Stimulated activated CD4-positive, alpha-beta T cell treated with anti-CD3 and anti-CD28 coated beads, TNF-alpha, amount 100 ng/mL, for 48 hours (primary cell): ENCODE measurements at places on chromosomes 11 and 22.

GRCh38 chr11:8034106-8034585, 46.9 kb upstream of the TUB start:
- no peak for DNase-seq

- no peak for DNase-seq
Measured at GRCh38 chr11:3009481-3009880, 17.4 kb upstream of the NAP1L4 start.

DNA sequence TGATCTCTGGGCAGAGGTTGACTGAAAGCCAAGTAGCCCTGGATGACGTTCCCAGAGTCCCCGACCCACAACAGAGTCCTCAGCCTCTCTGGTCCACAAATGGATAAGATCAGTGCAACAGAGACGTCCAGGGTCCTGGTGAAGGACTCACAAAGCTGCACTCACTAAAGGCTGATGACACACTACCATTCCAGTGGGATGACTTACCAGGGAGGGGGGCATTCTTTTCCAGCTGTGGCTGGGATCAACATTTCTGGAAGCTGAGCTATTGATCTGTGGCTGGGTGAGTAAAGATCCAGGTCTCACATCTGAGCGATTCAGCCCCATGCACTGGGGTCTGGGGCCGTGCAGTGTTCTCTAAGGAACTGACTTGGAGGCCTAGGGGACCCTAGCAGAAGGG, 296.2 kb downstream of the NTM start:
- no peak for DNase-seq

- DNase-seq, result no peak
Measured at GRCh38 chr22:20927940-20928572, 10.8 kb downstream of the CRKL start.

GRCh38 chr22:27475548-27475897, 326.0 kb downstream of the MN1 start:
- DNase-seq, result no peak

DNA sequence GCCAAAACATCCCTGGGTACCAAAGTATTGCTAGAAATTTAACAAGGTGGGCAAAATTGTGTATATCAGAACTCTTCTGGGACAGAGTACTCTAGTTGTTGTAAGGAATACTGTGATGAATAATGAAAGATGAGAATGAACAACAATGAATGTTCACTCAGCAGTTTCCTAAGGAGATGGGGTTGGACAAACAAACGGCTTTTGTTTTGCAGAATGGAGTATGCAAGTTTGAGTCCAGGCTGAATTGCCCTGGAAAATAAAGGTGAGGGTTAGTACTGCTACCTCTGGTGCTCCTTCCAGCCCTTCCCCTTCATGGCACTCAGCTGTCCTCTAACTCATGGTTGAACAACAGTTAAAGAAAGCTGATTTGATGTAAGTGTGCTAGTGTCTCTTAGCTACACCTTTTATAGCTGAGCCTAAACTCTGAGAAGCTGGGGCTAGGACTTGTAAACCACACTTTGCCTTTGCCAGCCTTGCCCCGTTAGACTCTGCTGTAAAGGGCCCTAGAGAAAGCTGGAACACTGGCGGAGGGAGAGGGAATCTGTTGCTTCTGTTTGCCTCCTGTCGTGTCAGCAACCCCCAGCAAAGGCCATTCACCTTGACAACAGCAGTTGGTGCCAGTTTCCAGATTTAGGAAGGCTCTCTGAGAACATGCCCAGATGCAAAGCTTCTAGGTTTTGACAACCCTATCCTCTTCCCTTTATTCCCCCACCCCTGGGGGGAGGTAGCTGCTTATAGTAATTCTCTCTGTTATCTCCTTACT, 41.2 kb upstream of the POLD3 start:
- no peak for DNase-seq

GRCh38 chr11:27663326-27663725, 36.9 kb downstream of the BDNF start:
- no peak for DNase-seq

DNA sequence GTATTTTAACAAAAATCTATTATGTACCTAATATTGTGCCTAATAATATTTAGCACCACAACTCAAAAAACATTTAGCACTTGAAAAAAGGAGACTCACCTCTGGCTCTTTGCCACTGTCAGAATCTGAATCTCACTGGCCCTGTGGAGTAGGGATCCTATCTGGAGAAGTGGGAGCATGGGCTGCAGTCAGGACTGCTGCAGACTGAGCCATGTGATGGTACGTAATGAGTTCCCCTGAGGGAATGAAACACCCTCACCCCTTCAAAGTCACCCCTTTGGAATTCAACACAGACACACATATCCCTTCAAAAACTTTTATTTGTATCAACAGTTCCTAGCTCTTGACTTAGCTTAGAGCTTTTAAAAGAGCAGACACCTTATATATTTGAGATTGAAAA, 6.5 kb downstream of the PTPMT1 start:
- DNase-seq, result no peak

- no peak for DNase-seq
Measured at GRCh38 chr22:44458044-44459020, 39.7 kb downstream of the RTL6 start.

- DNase-seq, result no peak
Measured at GRCh38 chr11:112613051-112613972, 347.9 kb upstream of the NCAM1 start.

- no peak for DNase-seq
Measured at GRCh38 chr11:118057251-118058145, 19.4 kb upstream of the TMPRSS4 start.

GRCh38 chr11:75903276-75903675, 88.3 kb downstream of the UVRAG start:
- no peak for DNase-seq

- no peak for DNase-seq
Measured at GRCh38 chr22:23673826-23674690, 16.8 kb upstream of the RGL4 start.

GRCh38 chr11:2297623-2298030, 4.1 kb downstream of the C11orf21 start:
- no peak for DNase-seq

- DNase-seq, result no peak
Measured at GRCh38 chr11:82326853-82327252, 406.8 kb downstream of the FAM181B start.

- no peak for DNase-seq
Measured at GRCh38 chr11:46250745-46251052, 26.8 kb upstream of the CREB3L1 start.

GRCh38 chr11:38043060-38043459, 1445.0 kb upstream of the RAG2 start:
- no peak for DNase-seq

DNA sequence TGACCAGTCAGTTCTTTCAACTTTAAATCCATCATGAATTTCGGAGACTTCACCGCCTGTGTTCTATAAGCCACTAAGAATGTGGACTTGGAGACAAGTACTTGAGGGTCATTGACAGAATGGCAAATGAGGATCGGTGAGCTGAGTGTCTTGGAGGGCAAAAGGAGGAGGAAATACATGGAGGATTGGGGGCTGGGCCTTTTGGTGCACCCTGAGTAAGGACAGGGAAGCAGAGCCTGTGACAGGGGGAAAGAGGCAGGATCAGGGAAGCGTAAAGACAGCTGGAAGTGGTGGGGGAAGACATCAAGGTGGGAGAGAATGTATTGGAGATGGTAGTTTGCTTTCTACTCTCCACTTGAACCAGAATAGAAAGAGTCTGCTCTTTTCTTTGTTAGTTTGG, 70.4 kb upstream of the MTMR2 start:
- DNase-seq, result no peak

DNA sequence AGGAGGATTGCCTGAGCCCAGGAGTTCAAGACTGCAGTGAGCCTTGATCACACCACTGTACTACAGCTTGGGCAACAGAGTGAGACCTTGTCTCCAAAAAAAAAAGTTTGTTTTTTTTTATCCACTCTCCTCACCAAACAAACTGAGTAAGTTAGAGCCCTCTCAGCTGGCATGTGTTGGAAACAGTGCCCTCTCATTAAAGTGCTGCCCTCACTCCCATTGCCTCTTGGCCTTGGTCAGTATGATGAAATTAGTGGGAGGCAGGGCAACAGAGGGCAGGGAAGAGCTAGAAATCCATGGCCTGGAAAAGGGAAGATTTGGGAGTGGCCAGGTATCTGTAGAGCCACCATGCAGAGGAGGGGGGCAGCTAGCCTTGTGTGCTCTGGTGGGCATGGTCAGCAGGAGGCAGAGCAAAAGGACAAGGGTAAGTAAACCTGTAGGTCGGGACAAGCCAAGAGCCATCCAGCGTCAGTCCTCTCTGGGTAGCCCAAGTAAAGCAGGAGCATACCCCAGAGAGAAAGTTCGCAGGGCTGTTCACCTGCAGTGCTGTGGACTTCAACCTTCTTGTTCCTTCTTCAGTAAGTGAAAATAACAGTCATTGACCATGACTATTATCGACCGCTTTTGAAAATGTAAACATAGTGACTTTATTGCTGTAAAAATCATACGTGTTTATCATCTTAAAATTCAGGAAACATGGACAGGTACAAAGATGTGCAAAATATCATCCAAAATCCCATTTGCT, 28.2 kb downstream of the PIK3IP1 start:
- no peak for DNase-seq

DNA sequence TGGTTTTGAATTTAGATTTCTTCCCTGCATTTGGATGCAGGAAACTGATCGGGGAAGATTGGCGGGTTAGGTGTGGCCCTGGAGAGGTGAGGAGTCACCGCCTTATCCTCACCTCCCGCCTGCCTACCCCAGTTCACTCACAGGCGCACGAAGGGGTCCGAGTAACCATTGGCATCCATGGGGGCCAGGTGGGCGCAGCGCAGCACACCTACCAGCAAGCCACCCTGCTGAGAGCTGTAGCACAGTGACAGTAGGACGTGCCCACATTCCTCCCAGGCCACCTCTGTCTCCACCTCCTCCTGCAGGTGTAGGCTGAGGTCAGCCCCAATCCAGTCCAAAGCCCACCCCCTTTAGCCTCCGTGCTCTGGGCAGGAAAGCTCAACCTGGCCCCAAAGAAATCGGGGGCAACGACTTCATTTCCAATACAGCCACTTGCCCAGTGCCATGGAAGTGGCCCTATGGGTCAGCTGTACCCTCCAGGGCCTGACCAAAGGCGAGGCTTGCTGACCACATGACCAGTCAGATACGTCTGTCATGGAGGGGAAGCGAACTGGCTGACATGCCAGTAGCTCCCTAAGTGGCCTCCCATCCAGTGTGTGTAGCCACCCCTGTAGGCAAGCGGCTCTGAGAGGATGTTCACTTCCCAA, 6.7 kb downstream of the NDUFV1 start:
- no peak for DNase-seq

- no peak for DNase-seq
Measured at GRCh38 chr11:47388697-47389576, 10.6 kb upstream of the SPI1 start.

DNA sequence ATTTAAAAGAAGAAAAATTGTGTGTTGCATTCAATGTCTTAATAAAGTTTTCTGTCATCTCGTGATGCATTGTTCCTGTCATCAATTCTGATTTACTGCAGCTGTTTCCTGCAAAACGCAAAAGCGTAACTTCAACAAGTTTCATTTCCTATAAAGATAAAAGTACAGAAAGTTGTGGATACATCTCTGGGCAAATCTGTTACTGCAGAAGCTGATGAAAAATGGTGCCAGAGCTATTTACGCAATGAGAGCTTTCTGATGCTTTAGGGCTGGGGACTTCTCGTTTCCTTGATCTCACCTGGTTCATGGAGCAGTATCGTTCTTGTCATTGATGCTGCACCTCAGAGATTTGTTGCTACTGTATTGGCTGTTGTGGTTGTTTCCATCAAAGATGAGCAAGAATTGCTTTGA, 15.5 kb upstream of the MS4A12 start:
- no peak for DNase-seq
